Hepatic stellate cell (primary cell): ENCODE measurements at places on chromosomes 7 and 10.

- no peak for DNase-seq
These were observed 481.0 kb downstream of the TNS3 start for GRCh38 chr7:47100817-47101435.

DNA sequence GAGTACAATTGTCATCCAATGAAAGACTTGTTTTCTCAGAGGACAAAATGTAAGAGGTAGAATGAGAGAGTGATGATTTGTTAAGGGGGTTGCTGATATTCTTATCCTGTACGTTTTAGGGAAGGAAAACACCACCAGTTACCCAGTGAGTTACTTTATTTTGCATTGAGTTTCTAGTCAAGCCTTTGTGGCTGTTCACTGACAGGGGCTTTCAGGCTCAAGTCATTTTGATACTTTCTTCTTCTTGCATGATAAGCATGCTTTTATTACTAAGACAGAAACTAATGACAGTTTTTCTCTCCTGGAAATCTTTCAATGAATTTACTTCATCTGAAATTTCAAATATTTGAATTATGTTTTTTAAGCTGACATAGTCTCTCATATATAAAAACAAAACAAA lies 710.2 kb upstream of the POM121L12 start:
- DNase-seq, result no peak

- no peak for DNase-seq
These were observed 196.4 kb upstream of the ZNF32 start for GRCh38 chr10:43845121-43845520.

GRCh38 chr7:30241767-30242166 lies 42.6 kb upstream of the ZNRF2 start:
- DNase-seq, result no peak

DNA sequence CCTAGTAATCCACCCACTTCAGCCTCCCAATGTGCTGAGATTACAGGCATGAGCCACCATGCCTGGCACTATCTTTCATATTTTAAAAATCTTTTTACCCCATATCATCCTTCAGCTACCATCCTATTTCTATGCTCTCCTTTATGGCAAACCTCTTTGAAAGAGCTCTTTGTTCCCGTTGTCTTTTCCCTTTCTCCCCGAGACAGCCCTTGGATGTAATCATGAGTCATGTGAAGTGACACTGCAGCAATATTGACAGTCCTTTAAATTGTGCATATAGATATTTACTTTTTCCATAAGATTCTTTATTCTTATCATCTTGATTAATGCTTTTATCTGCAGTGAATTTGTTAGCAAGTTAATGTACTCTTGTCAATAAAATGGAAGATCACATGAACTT lies 286.6 kb downstream of the ANKRD7 start:
- no peak for DNase-seq
